Muscle of arm (tissue), 14 donors: ENCODE measurements at places on chromosomes 3 and 15.

DNA sequence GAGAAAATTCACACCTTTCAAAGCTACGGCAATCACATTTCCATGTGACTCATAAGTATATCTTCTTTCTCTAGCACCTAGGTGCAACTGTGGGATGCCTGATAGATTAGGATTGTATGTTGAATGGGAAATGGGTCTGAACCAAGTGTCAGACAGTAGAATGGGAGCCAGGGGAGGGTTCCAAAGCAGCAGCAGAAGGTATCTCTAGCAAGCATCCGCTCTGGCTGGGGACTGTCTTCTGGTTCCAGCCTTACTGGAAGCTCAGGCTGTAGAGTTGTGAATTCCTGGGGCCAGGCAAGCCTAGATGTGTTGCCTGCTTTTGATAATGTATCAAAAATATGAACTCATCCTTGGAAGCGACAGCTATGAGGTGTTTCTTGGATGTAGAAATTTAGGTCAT lies 2.1 kb upstream of the CHL1 start:
- DNase-seq = no peak

- no peak for DNase-seq
These were observed 30.7 kb downstream of the ATP13A5 start for GRCh38 chr3:193347521-193348501.

DNA sequence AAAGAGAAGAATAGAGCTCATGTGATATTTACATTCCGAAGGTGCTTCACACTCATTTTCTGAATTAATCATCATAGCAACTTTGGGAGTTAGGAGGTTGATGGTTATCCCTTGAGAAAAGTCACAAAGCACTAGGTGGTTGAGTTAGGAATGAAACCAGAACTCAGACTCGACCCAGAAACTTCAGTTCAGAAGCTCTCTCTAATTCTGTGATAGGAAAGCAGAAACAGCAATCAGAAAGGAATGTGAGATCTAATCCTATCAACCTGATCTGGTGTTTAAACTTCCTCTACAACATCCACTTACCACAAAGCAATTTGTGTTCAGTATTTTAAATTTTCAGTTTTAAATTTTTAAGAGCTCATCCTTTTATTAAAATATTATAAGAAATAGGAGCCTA lies 211.2 kb downstream of the CNTN3 start:
- DNase-seq = no peak

- DNase-seq = no peak
These were observed 12.5 kb downstream of the FBLN2 start for GRCh38 chr3:13561376-13561775.

- no peak for DNase-seq
These were observed 6.1 kb downstream of the IL17RD start for GRCh38 chr3:57158813-57159738.

- DNase-seq = no peak
These were observed 359.8 kb upstream of the C2CD4B start for GRCh38 chr15:62524848-62525247.
